Skeletal muscle cell (primary cell): ENCODE measurements at places on chromosomes 3 and 15.

DNA sequence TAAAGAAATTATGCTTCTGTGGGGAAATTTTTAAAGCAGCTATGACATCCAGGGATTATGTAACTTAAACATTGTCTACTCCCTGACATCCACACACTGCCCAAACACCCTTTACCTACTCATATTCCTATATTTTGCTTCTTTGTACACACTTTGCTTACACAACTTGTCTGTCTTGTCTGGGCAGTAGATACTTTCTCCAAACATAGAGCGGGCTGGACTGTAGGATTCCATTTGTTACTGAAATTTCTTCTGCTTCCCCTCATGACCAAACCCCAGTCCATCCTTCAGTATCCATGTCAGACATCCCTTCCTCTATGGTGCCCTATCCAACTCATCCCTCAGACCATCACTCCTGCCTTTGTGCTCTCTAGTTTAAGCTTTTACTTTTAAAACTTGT, 19.9 kb downstream of the NCEH1 start:
- no peak for DNase-seq

- no peak for DNase-seq
These were observed 159.9 kb upstream of the CMC1 start for GRCh38 chr3:28081533-28081947.

DNA sequence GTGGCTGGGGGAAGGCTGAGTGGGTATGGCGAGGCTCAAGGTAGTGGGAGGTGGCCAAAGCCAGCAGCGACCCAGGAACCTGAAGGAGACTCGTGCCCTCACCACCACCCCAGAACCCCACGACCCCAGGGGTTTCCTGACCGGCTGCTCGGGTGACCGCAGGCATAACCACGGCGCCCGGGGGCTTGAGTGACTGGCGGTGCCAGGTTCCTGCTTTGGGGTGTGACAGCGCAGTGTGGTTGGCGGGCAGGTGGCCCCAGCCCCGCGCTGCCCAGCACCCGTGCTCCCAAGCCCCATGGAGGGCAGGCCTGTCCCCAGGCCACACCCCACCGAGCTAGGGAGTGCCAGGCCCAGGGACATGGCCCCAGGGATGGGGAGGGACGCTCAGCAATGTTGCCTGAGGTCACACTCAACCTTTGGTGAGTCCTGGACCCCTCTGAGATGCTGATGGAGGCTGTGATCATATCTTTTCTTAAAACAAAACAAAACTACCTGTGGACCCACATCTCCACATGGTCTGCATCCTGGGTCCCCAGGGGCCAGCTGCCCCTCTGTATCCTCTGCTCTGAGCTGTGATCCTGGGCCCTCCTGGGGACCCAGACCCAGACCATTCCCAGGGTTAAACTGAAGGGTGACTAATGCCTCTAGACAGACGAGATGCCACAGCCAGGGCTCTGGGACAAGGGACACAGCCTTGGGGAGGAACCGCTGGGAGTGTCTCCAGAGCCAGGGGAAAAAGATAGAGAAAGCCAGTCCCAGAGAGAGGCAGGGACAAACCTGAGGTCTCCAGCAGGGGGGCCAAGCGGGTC, 13.0 kb downstream of the DNAJB8 start:
- no peak for DNase-seq

DNA sequence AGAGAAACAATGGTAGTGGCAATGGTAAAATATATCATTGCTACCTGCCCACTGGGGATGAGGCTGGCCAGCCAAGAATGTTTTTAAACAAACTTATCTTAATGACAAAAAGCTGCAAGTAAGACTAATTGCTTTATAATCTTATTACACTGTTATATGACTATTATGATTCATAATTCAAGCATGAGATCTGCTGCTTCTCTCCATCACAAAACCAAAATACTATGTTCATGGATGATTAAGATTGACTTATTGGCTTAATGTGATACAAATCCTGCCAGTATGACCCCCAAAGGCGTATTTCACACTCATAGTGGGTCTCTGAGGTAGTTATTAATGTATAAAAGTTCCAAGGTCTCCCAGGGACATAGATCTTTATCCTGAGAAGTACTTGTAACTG, 52.6 kb downstream of the FBN1 start:
- no peak for DNase-seq
